ENCODE measurements at places on chromosomes 5 and 9.

GRCh38 chr9:100419166-100419565 lies 7.8 kb upstream of the MSANTD3 start:
- DNase-seq: no peak

- DNase-seq: peak; percentile 93
Observed at GRCh38 chr5:179023528-179024189, at the start of gene ZNF879. ZNF879 (plus strand) TSS chr5:179023804; CDS start chr5:179025005, 1,201 bp downstream.

- DNase-seq: no peak
Observed at GRCh38 chr9:124473310-124473709, 23.1 kb downstream of the ADGRD2 start.

DNA sequence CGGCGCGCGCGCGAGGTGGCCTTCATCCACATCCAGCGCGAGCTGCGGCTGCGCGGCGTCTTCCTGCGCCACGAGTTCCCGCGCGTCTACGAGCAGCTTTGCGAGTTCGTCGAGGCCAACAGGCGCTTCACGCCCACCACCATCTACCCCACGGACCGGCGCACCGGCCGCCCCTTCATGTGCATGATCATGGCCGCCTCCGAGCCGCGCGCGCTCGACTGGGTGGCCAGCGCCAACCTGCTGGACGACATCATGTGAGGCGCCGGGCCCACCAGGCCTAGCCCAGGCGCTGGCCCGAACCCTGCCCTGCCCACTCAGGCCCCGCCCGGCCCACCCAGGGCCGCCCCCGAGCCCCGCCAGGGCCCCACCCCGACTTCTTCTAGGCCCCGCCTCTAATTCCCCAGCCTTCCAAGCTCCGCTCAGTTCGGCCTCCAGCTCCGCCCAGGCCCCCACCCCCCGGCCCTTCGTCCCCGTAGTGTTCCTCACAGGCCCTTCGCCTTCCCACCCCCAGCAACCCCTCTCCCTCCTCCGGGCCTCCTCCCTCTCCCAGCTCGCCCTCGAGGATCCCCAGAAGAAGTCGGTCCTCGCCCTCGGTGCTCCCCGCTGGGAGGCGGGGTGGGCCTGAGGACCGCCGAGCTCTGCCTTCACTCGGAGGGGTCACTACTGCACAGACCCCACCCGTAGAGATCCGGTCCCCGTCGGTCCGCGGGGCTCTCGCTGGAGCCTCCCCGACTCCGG lies 2.0 kb upstream of the PHPT1 start:
- DNase-seq: no peak

DNA sequence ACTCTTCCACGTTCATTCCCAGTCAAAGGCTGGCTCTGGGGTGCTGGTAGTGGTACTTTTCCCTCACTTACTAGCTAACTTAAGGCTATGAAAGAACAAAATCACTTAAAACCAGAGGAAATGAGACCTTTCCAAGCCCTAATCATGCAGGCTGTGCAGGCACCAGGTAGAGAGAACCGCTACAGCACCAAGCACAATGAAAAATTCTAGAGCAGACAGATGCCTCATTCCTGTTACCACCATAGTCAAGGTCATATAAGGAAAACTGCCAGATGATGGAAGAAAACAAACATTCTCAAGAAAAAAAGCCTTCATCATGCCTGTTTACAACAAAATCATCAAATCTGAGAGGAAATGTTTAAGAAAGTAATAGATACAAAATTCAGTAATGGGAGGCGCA lies 374.4 kb upstream of the PDE4D start:
- no peak for DNase-seq

- DNase-seq: no peak
Observed at GRCh38 chr5:173420108-173420507, 91.9 kb upstream of the STC2 start.

GRCh38 chr9:71820403-71820921 lies 52.1 kb upstream of the CEMIP2 start:
- DNase-seq: no peak

DNA sequence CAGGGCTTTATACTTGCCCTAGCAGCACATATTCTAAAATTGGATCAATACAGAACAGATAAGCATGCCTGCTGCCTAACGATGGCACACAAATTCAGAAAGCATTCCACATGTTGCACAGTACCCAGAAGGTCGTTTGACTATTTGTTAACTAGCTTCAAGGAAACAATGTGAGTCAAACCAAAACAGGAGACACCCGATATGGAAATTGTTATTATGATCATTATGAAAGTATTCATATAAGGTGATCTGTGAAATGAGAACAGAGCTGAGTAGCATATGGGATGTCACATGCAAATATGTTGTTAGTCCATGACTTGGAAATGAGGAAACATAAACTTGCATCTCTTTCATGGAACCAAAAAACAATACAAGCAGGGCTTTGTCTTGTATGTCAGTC lies 56.3 kb upstream of the BICD2 start:
- DNase-seq: no peak

GRCh38 chr9:92612292-92612691 lies 57.6 kb downstream of the IPPK start:
- DNase-seq: no peak

DNA sequence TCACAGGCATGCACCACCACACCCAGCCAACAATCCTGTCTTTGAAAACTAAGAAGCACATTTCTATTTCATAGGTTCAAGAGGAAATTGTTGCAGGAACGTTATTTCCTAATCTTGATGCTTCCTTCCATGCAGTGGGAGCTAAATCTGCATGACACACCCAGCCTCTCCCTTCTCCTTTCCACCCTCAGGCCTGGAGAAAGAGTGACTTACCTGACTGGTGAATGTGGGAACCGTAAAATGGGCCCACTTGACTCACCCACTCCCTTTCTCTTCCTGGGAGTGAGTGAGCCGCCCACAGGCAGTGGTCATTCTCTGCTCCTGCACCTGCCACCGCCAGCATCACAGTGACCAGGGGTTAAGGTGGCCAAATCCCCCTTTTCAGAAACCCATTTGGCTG lies 78.2 kb downstream of the C9orf50 start:
- DNase-seq: no peak

GRCh38 chr9:74528207-74528606 lies 31.1 kb downstream of the RORB start:
- DNase-seq: no peak

DNA sequence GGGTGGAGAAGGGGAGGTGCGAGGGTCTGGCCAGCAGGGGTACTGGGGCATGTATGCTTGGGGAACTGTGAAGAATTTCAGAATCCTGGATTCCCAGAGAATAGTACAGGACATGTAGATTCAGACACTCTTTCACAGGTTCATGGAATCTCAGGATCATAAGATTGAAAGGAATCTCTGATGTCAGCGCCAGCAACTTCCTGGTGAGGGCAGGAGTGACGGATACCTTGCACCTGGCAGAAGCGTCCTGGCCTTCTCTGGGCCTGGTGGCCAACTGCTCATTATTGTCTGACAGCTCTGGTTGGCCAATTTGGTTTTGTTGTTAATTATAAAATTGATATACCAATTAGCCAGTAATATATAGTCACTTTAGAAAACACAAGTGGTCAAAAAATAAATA lies 6.9 kb downstream of the GM2A start:
- no peak for DNase-seq

DNA sequence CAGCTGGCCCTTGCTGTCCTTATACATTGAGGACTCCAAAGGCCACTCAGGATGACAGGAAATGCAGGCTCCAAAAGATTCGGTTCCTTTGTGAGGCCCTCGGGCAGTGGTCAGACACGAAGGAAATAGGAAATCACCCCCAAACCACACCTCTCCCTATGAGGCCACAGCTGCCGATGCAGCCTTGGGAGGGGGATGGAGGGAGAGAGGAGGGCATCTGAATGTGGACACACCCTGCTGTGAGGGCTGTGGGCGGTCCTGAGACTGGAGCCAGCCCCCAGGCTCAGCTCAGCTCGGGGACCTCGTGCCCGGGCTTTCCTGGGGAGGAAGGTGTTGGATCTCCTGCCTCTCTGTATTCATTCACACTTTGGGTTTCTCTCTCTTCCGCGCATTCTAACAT lies 2.7 kb upstream of the CLPTM1L start:
- DNase-seq: no peak

- DNase-seq: no peak
Observed at GRCh38 chr5:168423971-168424370, 62.3 kb upstream of the RARS1 start.

GRCh38 chr5:143231973-143232812 lies 171.3 kb downstream of the NR3C1 start:
- no peak for DNase-seq

DNA sequence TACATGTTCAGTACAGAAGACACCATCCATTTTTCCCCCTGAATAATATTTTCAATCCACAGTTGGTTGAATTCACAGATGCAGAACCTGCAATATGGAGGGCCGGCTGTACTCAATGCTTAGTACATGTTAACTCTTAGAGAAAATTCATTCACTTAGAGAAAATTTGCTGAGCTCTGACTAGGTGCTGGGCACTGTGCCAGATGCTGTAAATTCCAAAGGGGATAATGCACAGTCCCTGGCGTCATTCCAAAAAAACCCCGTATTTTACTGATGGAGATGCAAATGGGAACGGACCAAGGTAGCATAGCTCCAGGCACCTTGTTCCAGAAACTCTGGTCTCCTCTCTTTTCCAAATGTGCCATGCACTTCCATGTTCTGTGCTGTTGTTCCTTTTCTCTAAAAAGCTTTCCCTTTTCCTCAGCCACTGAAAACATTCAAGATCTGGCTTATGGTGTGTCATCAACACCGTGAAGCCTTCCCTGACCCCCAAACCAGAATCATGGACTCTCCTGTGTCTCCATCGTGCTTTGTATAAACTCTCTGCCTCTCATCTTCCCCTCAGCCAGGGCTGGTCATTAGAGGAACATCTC lies 55.7 kb upstream of the COL15A1 start:
- DNase-seq: no peak

- DNase-seq: no peak
Observed at GRCh38 chr9:121505903-121506735, 6.5 kb upstream of the GGTA1 start.

GRCh38 chr9:128607642-128608350 lies 48.9 kb downstream of the DYNC2I2 start:
- DNase-seq: no peak

GRCh38 chr5:135162661-135163265 lies 128.7 kb upstream of the PITX1 start:
- no peak for DNase-seq

DNA sequence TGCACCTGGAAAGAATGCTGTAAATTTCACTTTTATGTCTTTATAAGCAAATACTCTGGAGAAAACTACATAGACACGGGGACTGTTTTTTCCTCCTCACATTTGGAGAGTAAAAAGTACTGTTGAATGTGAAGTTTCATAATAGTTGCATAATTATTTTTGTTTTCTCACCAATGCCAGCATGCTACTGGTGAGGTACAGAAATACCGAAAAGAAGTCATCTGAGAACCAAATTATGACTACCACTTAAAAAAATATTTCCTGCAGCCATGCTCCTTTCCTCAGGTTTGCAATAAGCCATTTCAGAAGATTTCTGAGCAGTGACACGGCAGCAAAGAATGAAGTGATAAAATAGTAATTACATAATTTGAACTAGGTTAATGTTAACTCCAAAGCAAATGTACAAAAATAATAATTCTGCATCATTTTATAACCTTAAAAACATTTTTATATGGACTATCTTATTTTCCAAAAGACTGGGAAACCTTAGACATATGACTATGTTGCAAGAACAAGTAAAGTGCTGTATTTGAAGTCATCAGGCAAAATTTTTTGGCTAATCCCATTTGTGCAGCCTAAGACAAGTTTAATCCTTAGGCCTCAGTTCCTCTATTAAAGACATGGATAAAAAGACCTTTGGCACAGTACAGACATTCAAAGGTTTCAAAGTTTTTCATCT lies 144.7 kb downstream of the PCSK1 start:
- peak; percentile 41 for DNase-seq

GRCh38 chr9:71822456-71822855 lies 54.1 kb upstream of the CEMIP2 start:
- no peak for DNase-seq

- DNase-seq: no peak
Observed at GRCh38 chr5:55387865-55388264, 80.1 kb downstream of the MTREX start.

DNA sequence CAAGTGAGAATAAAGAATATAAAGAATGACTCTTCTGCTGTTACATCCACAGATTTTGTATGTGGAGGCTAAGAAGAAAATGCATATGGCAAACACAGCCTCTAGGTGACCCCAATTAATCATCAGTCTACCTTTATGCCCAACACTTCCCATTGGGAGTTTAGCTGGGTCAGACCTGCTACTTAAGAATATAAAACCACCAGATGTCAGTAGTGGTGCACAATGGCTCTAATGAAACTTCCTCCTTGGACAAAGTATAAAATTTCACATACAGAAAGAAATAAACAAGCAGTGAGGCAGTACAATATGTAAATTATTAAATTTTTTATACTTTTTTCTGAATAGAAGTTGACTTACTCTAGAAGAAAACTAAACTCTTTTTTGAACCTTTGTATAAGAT lies 539.9 kb downstream of the BRINP1 start:
- DNase-seq: no peak

DNA sequence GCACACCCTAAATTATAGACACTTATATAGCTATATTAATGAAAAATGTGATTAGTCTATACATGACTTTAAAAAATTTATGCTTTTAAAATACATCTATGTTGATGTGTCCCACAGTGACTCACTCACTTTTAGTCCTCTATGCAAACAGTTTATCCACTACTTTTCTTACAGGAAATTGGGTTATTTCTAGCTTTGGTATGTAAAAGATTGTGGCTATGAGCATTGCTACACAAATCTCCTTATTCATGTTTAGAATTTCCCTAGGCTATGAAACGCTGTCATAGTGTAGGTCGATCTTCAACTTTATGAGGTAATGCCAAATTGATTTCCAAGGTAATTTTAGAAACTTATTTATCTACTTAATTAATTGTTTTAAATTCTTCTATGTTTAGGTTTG lies 687.4 kb downstream of the PRR16 start:
- DNase-seq: peak; percentile 14

- DNase-seq: peak; percentile 57
Observed at GRCh38 chr5:59218424-59219045, 635.7 kb downstream of the RAB3C start.

DNA sequence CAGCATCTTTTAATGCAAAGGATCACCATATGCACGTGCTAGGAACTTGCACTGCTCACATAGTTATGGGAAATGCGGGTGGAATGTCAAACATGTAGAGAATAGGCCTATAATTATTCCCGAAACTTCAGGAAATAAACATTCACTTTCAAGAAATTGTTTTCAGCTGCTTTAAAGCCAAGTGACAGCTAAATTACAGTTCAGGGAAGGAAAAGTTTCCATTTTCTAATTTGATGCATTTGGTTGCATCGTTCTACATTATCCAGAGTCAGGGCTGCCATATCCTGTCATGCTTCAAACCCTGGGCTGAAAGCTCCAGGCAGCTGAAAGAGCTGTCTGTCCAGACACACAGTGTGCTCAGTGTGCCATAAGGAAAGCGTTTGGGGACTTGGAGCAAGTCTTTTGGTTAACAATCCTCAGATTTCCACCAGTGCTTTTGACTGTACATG lies 518.1 kb downstream of the CSNK1G3 start:
- DNase-seq: no peak

- no peak for DNase-seq
Observed at GRCh38 chr9:104900324-104900723, 27.6 kb downstream of the ABCA1 start.

DNA sequence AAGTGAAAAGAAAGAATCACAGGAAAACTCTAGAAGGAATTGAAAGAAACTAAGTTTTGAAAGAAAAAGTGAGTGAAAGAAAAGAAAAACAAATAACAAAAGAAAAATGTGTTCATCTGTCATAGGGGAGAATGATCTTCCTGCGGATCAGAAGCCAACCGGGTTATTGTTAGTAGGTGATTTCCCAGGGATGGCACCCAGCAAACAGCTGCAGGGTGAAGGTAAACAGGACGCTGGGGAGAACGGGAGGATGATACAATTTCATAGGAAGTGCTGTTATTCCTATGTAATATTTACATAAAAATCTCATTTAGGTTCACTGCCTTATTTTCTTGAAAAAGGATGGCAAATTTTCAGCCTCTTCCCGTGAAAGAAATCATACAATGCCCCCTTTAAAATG lies 72.4 kb upstream of the LHFPL2 start:
- DNase-seq: no peak

Data from HCEC 1CT (cell line).